ENCODE measurements at places on chromosomes 11 and 22. TPM values are rescaled to one million over a fixed set of nuclear protein-coding genes. Genes with fewer than 3 reads are reported as not detected.

Gene PRR5L
- polyA plus RNA-seq, result 10.7 TPM

Gene TEF
- polyA plus RNA-seq, result 7.6 TPM

Gene APOBEC3A
- polyA plus RNA-seq, result 1.2 TPM

- H3K27ac ChIP-seq, result no peak overlapping the region
- DNase-seq, result no peak
- no peaks in the 10 kb centered on the region for H3K4me1 ChIP-seq
- no peaks in the 10 kb centered on the region for H3K27me3 ChIP-seq
These were observed 119.9 kb upstream of the RASSF10 start for GRCh38 chr11:12889243-12889642.

DNA sequence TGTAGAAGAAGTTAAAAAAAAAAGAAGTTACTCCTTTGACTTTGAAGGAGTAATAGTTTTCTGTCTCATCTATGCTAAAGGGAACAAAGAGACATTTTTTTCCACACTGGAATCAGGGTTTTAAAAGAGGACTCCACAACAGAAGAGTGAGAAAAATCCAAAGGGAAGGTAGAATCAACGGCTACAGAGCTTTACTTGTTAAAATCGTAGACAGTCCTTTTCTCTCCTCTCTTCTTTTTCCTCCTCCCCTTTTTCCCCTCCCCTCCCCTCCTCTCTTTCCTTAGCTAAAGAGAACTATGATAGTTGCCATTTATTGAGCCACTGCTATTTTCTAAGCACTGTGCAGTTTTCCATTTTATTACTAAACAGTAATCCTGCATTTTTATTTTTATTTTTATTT, 29.2 kb downstream of the DDIAS start:
- peak overlapping the region; percentile 71 for H3K27ac ChIP-seq
- H3K27me3 ChIP-seq, result no peaks in the 10 kb centered on the region
- H3K4me1 ChIP-seq, result peaks cover 6% of the 10 kb centered on the region
- DNase-seq, result no peak
- no peak overlapping the region for H3K4me3 ChIP-seq
- peaks cover 50% of the 10 kb centered on the region for H3K36me3 ChIP-seq

DNA sequence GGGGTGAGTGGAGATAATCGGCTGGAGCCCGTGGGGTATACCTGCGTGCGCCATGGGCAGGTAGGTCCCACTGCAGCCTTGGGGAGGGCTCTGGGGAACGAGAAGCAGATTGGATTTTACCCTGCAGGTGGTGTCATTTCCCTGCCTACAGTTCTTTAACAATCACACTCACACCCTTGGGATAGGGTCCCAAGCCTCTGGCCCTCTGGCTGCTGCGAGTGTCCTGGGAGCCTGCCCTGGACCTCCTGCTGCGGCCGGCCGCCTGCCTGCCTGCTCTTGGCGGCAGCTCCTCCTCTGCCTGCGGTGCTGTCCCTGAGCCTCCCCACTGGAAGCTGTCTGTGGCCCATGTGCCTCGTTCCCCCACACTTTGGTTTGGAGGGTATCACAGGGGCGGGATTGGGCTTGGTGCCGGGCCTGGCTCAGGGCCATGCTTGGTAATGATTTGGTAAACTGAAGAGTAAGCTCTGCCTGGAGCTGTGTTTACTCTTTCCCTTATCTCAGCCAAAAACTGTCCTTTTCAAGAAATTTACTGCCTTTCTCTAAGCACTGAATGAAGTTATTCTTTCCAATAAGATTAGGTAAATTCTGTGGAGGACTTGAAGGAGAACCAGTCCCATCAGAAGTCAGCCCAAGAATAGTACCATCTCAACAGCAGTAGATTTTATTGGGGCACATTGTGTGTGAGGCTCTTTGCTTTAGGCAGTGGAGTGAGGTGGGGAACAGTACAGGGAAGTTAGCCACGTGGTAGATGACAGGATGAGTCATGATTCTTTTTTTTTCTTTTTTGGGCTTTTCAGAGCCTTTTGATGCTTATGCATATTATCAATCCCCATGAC, 53.7 kb downstream of the TBC1D22A start:
- H3K4me1 ChIP-seq, result peaks cover 23% of the 10 kb centered on the region
- peaks cover 64% of the 10 kb centered on the region for H3K36me3 ChIP-seq
- no peak overlapping the region for H3K4me3 ChIP-seq
- no peaks in the 10 kb centered on the region for H3K27me3 ChIP-seq

DNA sequence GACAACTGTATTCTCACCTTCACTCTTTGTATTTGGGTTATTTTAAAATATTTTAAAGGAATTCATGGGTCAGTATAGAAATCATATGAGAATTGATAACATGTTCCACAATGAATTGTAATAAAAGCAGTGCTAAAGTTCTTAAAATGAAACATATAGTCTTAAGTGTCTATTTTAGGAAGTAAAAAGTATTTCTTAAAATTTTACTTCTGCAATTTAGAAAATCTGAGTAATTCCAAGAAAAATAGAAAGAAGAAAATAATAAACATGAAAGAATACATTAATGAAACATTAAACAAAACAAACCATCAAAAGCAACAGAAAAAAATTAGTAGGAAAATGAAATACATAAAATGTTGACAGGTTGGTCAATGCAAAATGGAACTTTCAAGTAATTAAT, 332.4 kb downstream of the ETS1 start:
- no peak overlapping the region for H3K4me3 ChIP-seq
- H3K36me3 ChIP-seq, result no peaks in the 10 kb centered on the region
- H3K4me1 ChIP-seq, result peaks cover 11% of the 10 kb centered on the region
- H3K27ac ChIP-seq, result no peak overlapping the region
- H3K27me3 ChIP-seq, result no peaks in the 10 kb centered on the region

DNA sequence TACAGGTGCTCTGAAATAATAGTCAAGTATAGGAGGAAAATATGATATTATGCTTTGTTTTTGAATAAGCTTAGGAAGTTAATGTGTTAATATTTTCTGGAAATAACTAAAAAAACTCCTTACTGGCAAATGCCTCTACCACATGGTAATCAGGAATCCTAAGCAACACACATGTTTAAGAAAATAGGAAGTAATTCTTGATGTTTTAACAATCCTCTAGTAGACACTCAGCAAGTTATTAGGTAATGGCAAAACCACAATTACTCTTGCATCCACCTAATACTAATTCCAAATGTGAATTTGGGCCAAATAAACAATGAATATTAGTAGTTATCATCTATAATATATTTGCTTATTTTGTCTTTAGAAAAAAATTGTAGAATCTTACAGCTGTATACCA, 53.6 kb downstream of the SLC35F2 start:
- no peaks in the 10 kb centered on the region for H3K4me1 ChIP-seq
- H3K27me3 ChIP-seq, result no peaks in the 10 kb centered on the region
- H3K36me3 ChIP-seq, result no peaks in the 10 kb centered on the region
- no peak for DNase-seq
- no peak overlapping the region for H3K27ac ChIP-seq
- H3K4me3 ChIP-seq, result no peak overlapping the region

DNA sequence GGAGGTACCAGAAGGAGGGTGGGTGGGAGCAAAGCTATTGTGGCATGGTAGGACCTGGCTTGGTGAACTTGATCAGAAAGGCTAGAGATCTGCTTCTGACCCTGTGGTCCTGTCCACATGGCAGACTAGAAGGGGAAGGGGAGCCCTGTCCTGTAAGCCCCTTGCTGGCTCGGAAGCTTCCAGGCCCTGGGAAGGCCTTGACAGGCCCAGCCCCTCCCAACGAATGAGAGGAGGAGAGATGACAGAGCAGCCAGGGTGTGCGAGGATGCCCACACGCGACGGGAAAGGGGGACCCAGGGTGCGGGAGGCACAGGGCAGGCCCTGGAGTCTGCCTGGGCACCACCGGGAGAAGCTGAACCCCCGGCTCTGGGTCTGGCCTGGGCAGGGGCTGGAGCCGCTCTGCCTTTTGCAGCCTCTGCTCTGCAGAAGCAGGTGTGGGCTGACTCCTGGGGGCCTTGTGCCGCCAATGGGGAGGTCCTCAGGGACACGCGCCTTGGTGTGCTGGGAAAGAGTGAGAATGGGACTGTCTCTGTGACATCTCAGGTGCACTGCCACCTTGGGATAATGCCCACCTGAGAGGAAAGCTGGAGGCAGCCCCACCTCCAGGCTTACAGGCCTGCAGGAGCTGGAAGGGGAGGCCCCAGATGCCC, 1447.5 kb downstream of the BRD1 start:
- H3K4me1 ChIP-seq, result no peaks in the 10 kb centered on the region
- H3K4me3 ChIP-seq, result no peak overlapping the region
- H3K27me3 ChIP-seq, result no peaks in the 10 kb centered on the region
- H3K27ac ChIP-seq, result no peak overlapping the region

GRCh38 chr11:10979529-10979928, 121.7 kb upstream of the ZBED5 start:
- H3K36me3 ChIP-seq, result no peaks in the 10 kb centered on the region
- peak overlapping the region; percentile 43 for H3K27ac ChIP-seq
- no peak for DNase-seq
- no peak overlapping the region for H3K4me3 ChIP-seq

- H3K36me3 ChIP-seq, result no peaks in the 10 kb centered on the region
- H3K4me1 ChIP-seq, result no peaks in the 10 kb centered on the region
These were observed 7.0 kb downstream of the ALG8 start for GRCh38 chr11:78132475-78132874.

Data from spleen (tissue), 13 donors.